ENCODE measurements at places on chromosomes 4 and X. TPM values are rescaled to one million over a fixed set of nuclear protein-coding genes. Genes with fewer than 3 reads are reported as not detected.

The SPIN2B gene
- 7.4 TPM for total RNA-seq

The CITED1 gene
- total RNA-seq = 1.4 TPM

The ZAR1 gene
- total RNA-seq = not detected

The P2RY10 gene
- not detected for total RNA-seq

The FAM53A gene
- total RNA-seq = 5.7 TPM

The NIPAL1 gene
- 0.23 TPM for total RNA-seq

The TGIF2LX gene
- total RNA-seq = not detected

The XPNPEP2 gene
- total RNA-seq = 4.7 TPM

The CXCL13 gene
- not detected for total RNA-seq

The PPP1R2C gene
- total RNA-seq = not detected

The MXRA5 gene
- total RNA-seq = 1.1 TPM

The APELA gene
- total RNA-seq = not detected

The ASMT gene
- total RNA-seq = 1.4 TPM

The DNAAF6 gene
- not detected for total RNA-seq

The ZNF630 gene
- total RNA-seq = 2.8 TPM

The EDA2R gene
- total RNA-seq = 4.6 TPM

The ADH1A gene
- not detected for total RNA-seq

The DDIT4L gene
- total RNA-seq = 3.2 TPM

The RP2 gene
- total RNA-seq = 9.6 TPM
